ENCODE measurements at places on chromosomes 6 and 20.

GRCh38 chr6:437037-437392, 45.5 kb downstream of the IRF4 start:
- DNase-seq = no peak

DNA sequence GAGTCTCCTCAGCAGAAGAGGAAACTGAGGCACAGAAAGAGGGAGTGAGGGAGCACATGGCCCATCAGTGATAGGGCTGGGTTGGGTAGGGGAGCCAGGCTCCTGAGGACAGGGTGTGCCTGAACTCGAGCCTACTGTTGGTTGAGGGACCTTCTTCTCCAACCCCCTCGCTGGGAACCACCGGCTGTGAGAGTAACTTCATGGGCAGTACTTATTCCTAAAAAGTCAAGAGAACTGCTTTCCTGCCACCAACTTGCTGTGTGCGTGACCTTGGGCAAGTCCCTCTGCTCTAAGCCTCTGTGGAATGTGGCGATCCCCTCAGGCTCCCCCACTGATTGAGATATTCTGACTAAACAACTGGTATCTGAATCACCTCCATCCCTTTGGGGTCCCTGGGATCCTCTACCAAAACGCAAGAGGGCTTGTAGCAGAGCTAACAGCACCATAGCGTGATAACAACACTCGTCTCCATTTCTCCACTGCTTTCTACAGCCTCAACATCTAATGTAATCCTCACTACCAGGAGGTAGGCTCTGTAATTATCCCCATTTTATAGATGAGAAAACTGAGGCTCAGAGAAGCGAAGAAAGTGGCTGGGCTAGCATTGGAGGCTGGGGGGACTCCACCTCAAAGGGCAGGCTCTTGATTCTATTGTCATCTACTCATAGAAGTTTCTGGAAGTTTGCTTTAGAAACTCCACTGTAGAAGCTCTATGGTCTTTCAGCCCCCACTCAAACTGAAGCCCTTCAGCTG, 76.0 kb downstream of the JPH2 start:
- no peak for DNase-seq

- DNase-seq = no peak
These were observed 107.0 kb downstream of the STXBP5 start for GRCh38 chr6:147311218-147311617.

GRCh38 chr6:53062169-53062539, 3.0 kb upstream of the FBXO9 start:
- DNase-seq = no peak

- DNase-seq = no peak
These were observed 60.4 kb downstream of the TMEM200A start for GRCh38 chr6:130426066-130426721.

DNA sequence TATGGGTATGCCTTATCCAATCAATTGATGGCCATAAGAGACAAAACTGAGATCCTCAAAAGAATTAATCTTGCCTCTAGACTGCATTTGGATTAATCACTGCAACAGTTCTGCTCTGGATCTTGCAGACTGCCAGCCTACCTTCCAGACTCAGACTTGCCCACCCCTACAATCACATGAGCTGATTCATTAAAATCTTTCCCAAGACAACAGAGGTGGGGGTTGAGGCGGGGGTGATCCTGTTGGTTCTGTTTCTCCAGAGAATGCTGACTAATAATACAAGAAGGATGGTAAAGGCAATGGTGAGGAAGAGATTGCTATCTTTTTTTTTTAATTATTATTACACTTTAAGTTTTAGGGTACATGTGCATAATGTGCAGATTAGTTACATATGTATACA, 43.7 kb upstream of the MEI4 start:
- no peak for DNase-seq

DNA sequence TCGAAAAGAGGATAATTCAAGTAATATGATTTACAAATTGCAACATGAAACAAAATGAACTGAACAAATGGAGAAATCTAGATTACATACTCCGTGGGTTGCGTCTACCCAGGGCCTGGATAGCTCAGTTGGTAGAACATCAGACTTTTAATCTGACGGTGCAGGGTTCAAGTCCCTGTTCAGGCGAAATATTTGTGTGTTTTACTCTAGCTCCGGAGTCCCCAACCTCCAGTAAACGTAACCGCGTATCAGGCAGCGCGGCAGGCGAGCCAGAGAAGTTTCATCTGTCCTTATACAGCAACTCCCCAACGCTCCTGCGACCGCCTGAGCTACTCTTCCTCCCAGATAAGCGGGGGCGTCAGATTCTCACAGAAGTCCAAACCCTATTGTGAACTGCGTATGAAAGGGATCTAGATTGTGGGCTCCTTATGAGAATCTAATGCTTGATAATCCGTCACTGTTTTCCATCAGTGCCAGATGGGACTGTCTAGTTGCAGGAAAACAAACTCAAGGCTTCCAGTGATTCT, 176.1 kb downstream of the TRIM27 start:
- no peak for DNase-seq

GRCh38 chr6:593139-593906, 63.6 kb downstream of the HUS1B start:
- DNase-seq = no peak

DNA sequence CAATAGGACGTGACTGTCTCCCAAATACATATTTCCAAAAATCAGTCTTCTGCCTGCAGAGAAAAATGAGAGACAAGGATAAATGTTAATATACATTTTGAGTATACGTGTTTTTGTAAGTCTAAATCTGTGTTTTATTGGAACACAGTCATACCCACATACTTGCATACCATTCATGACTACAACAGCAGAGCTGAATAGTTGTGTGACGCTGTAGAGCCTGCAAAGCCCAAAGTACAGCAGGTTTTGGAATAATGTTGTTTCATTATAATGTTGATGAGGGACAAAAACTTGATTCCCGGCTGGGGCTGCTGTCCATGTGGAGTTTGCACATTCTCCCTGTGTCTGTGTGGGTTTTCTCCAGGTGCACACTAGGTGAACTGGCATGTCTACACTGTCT, 23.8 kb upstream of the FBXO9 start:
- no peak for DNase-seq

GRCh38 chr6:122609881-122610689, at the start of gene PKIB:
Gene PKIB, plus strand, starts transcription at chr6:122610405. Its CDS starts 107,390 bp downstream, at chr6:122717795.
- peak; percentile 42 for DNase-seq

DNA sequence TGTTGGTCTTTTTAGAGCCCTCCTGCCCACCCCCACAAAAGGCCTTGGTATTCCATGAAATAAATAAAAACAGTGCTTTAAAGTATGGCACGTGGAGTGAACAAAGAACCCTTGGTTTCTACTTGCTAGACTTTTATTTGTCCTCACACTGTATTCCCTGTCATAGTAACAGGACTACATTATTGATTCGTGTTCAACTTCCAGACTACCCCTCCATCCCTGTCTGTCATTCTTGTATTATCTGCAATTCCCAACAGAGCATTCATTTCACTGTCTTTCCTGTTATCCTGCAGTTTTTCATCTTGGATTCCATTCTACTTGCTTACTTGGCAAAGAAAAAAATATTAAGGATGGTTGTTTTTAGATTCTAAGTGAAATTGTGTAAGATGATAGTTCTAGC, 307.4 kb upstream of the CNR1 start:
- no peak for DNase-seq

- no peak for DNase-seq
These were observed 142.4 kb downstream of the LRFN2 start for GRCh38 chr6:40444811-40445210.

GRCh38 chr6:148223424-148223842, 119.2 kb upstream of the SASH1 start:
- peak; percentile 29 for DNase-seq

- DNase-seq = no peak
These were observed 35.2 kb downstream of the RAB22A start for GRCh38 chr20:58344741-58345140.

GRCh38 chr6:130494729-130495128, 128.9 kb downstream of the TMEM200A start:
- no peak for DNase-seq

DNA sequence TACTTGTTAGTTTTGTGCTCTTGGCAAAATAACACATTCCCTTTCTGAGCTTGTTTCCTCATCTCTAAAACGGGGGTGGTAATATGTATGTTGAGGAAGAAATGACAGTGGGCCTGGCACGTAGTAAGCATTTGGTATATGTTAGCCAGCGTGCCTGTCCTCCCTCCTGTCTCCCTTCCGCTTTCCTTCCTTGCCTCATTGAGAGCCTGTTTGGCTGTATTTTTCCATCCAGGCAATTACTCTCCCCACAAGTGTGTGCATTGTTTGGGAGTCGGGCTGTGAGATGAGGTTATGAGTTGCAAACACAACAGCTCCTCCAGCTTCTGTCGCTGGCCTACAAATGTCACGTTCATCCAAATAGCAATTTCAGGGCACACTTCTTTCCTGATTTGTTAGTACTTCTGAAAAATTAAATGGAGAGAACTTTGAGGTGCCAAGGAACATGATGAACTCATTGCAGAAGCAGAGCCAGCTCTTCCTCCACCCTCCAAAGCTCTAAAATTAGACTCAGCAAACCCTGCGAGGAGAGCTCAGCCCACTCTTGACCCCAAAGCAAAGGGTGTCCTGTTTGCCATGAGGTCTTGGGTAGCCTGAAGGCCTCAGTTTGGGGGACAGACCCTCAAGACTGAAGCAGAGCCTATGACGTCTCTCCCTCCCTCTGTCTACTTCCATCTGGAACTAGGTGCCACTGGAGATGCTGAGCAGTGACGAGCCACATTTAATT, 50.7 kb upstream of the TOX2 start:
- DNase-seq = no peak

DNA sequence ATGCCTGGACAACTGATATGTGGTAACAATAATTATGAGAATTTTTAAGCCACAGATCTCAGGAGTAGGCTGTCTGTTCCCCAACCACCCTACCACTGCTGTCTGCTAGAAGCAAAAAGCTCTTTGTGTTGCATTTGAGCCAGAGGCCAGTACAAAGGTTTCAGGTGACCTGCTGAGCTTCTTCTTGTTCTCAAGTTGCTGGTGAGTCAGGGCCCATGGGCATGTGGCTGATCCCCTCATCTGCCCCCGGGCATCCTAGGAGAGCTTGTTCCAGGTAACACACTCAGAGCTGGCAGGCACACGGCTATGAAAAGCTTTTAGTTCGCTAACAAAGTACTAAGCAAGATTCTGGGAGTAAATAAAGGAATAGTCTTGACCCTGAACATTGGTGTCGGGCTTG, 285.3 kb downstream of the CDC5L start:
- no peak for DNase-seq

DNA sequence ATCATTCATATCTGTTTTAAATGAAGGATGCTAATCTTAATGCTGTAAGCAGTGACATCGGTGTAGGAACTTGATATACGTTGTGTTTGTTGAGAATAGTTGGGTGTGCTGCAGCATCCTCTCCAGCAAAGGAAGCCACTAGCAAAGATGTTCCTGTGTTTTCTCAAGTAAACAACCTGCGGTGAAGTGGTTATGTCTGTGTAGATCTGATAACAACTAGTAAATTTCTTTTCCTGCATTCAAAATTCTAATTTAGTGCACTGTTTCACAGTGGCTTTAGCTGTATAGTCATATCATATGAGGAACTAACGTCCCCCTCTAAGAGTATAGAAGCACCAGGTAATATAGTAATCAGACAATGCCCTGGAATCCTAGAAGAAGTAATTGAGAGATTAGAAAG, 38.7 kb downstream of the NCOA7 start:
- DNase-seq = no peak

- no peak for DNase-seq
These were observed 132.2 kb upstream of the SCGN start for GRCh38 chr6:25519856-25520255.

GRCh38 chr6:39330476-39330875, 8.0 kb upstream of the KCNK16 start:
- no peak for DNase-seq

- DNase-seq = no peak
These were observed 167.8 kb upstream of the CENPW start for GRCh38 chr6:126172131-126172530.

GRCh38 chr6:134161041-134161440, 108.6 kb upstream of the SLC2A12 start:
- DNase-seq = no peak

DNA sequence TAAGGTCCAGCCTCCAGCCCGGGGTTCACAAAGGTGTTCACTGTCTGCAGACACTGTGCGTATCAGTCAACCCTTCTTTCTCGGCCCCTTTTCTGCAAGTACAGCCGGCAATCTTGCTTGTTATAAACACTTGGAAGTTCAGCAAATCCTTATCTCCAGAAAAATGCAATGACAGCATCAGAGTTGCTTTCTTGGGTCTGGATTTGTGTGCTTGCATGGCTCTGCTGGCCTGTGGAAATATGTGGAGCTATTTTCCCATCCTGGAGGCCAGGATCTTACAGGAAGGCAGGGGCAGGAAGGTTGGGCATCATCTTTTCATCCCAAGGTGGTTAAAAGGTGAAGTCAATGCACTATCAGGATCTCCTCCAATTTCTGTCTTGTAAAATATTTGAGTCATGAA, 100.3 kb downstream of the SMOC2 start:
- DNase-seq = no peak

DNA sequence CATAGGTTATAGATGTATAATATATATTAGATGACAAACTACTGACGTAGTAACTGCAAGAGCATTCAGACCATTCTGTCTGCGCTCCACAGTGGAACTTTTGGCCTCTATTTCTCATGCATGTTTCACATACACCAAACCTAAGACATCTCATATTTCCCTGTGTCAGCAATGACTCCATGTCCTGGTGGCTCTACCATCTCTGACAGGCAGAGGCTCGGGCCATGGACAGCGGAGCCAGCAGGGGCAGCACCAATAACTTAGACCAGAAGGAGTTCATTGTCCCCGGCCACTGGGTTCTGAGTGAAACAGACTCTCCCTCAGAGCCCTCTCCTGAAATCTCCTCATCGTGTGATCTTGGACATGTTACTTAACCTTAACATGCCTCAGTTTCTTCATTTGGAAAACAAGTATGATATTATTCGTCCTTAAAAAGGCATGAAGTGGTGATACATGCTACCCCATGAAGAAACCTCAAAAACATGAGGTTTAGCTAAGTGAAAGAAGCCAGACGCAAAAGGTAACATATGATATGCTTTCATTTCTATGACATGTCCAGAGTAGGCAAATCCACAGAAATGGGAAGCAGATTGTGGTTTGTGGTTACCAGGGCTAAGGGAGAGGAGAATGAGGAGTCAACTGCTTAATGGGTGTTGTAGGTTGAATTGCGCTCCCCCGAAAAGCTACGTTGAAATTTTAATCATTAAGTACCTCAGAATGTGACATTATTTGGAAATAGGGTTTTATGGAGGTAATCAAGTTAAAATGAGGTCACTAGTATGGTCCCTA, 564.0 kb upstream of the JARID2 start:
- no peak for DNase-seq
